ENCODE measurements at places on chromosomes 12 and 14. TPM values are rescaled to one million over a fixed set of nuclear protein-coding genes. Genes with fewer than 3 reads are reported as not detected.

Gene PLEK2
- total RNA-seq: 1.4 TPM

GRCh38 chr14:100900837-100901390 is 2.6 kb downstream of the RTL1 start:
- no peaks in the 10 kb centered on the region for H3K4me1 ChIP-seq
- no peak overlapping the region for H3K4me3 ChIP-seq
- H3K36me3 ChIP-seq: peaks cover 2% of the 10 kb centered on the region
- peaks cover 44% of the 10 kb centered on the region for H3K27me3 ChIP-seq

- H3K4me3 ChIP-seq: no peak overlapping the region
- H3K27me3 ChIP-seq: no peaks in the 10 kb centered on the region
- DNase-seq: no peak
- H3K27ac ChIP-seq: no peak overlapping the region
- peaks cover 2% of the 10 kb centered on the region for H3K36me3 ChIP-seq
These were observed 24.7 kb upstream of the NPFF start for GRCh38 chr12:53532021-53532420.

DNA sequence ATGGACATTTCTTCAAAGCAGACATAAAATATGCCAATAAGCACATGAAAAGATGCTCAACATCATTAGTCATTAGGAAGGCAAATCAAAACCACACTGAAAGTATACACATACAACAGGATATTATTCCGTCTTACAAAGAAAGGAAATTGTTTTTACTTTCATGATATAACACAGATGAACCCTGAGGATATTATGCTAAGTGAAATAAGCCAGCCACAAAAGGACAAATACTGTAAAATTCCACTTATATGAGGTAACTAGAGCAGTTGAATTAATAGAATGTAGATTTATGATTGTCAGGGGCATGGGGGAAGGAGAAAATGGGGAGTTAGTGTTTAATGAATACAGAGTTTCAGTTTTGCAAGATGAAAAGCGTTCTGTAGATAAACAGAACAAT is 4.2 kb downstream of the ACYP1 start:
- peak overlapping the region; percentile 22 for H3K4me3 ChIP-seq
- peaks cover 29% of the 10 kb centered on the region for H3K36me3 ChIP-seq
- no peak for DNase-seq

GRCh38 chr12:24109381-24110039 is 160.0 kb upstream of the SOX5 start:
- no peaks in the 10 kb centered on the region for H3K27me3 ChIP-seq
- H3K36me3 ChIP-seq: no peaks in the 10 kb centered on the region
- no peak overlapping the region for H3K4me3 ChIP-seq
- no peak overlapping the region for H3K27ac ChIP-seq
- H3K4me1 ChIP-seq: no peaks in the 10 kb centered on the region

DNA sequence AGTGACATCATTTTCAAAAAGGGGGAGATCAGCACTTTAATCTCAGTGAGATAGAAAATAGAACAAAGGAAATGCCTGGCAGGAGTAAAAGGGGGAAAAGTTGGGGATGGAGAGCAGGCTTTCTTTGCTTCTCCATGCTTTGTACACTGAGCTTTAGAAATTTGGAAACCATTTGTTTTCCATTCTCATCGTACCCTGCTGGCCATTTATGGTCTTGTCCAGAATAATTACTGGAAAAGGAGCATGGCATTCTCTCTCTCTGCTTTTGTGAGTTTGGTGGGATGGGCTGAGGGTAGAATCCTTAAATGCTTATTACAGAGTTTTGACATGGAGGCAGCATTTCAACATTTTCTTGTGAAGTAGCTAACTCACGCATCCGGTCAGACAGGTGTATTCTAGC is 104.4 kb upstream of the FLRT2 start:
- H3K4me1 ChIP-seq: no peaks in the 10 kb centered on the region
- H3K27me3 ChIP-seq: no peaks in the 10 kb centered on the region
- DNase-seq: no peak
- H3K4me3 ChIP-seq: no peak overlapping the region
- H3K27ac ChIP-seq: no peak overlapping the region

All from activated T-cell treated with anti-CD3 and anti-CD28 coated beads, Interleukin-2, amount 50 U/mL, for 72 hours (primary cell).